ENCODE measurements at places on chromosomes 5 and 9. TPM values are rescaled to one million over a fixed set of nuclear protein-coding genes. Genes with fewer than 3 reads are reported as not detected.
A peak's percentile ranks its signal among the peaks of the same experiment; 100 is the strongest.

VLDLR gene
- 6.3 TPM for total RNA-seq

PRRX2 gene
- not detected for total RNA-seq

TLR4 gene
- total RNA-seq = 15.5 TPM

PCDHGA4 gene
- 0.71 TPM for total RNA-seq

- no peak for DNase-seq
These were observed 9.0 kb upstream of the PHF2 start for GRCh38 chr9:93567271-93567959.

- peak; percentile 8 for DNase-seq
These were observed 60.8 kb downstream of the MEGF10 start for GRCh38 chr5:127351418-127351817.

GRCh38 chr9:109328978-109329637, 8.2 kb upstream of the EPB41L4B start:
- DNase-seq = peak; percentile 73

DNA sequence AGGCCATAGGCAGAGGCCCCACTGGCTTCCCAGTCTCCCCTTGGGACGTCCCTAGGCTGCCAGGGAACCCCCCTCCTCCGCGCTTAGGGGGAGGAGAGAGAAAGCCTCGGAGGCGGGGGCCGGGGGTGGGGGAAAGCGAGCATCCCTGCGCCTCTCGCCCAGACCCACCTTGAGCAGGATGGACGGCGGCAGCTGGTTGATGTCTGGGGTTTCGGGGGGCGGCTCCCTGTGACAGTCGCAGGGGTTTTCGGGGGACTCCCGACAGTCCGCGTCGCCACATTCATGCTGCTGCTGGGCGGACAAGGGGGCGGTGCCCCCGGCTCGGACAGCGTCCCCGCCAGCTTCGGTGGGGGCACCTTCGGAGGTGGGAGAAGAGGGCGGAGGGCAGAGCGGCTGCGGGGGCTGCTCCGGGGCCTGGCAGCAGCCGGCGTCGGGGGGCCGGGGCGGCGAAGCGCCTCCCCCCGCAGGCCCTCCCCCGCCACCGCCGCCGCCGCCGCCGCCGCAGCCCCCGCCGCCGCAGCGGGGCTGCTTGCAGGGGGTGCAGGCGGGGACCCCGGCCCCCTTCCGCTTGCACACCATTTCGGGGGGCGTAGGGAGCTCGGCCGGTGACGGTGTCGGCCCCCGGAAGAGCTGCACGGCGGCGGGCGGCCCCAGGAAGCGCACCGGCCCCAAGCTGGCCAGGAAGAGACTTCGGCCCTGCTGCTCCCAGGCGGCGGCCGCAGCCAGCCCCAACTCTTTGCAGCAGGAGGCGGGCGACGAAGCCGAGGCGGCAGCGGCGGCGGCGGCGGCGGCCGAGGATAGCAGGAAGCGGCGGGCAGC, 1.2 kb downstream of the FBXL17 start:
- DNase-seq = peak; percentile 4

DNA sequence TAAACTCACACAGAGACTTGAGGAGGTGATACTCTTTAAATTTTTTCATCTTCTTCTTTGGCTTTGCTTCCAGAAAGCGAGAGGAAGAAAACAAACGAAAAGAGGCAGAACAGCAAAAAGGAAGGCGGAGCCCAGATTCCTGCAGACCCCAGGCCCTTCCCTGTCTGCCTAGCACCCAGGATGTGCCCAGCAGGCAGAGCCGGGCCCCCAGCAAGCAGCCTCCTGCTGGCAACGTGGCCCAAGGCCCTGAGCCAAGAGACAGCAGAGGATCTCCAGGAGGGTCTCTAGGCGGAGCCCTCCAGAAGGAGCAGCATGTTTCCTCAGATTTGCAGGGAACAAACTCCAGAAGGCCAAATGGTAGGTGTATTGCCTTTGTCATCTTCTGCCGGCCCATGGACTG, 68.5 kb downstream of the TEX10 start:
- DNase-seq = no peak

GRCh38 chr5:150043657-150044328, 42.6 kb downstream of the CSF1R start:
- no peak for DNase-seq

- DNase-seq = no peak
These were observed 145.1 kb upstream of the IRX2 start for GRCh38 chr5:2896371-2897275.
